Liver (tissue), 10 donors: ENCODE measurements at places on chromosomes 11 and 22. TPM values are rescaled to one million over a fixed set of nuclear protein-coding genes. Genes with fewer than 3 reads are reported as not detected.

The BTBD18 gene
- not detected for total RNA-seq

The DAGLA gene
- total RNA-seq = 0.84 TPM

The LMO2 gene
- total RNA-seq = 81.9 TPM

The MPPED2 gene
- 1.6 TPM for total RNA-seq

The THAP12 gene
- 21.9 TPM for total RNA-seq

The SCGB1A1 gene
- not detected for total RNA-seq

The KCNK7 gene
- 0.14 TPM for total RNA-seq
